T-helper 2 cell treated with Interferon-gamma antibody and Interleukin-4, amounts not matched to agents 5 μg/mL and 100 μg/mL, for 36 hours (primary cell): ENCODE measurements at places on chromosomes 12 and 14.
A peak's percentile ranks its signal among the peaks of the same experiment; 100 is the strongest.

GRCh38 chr12:57481671-57482070 lies 2.0 kb upstream of the ARHGAP9 start:
- no peak for DNase-seq

GRCh38 chr12:27549801-27550652 lies 26.0 kb downstream of the PPFIBP1 start:
- no peak for DNase-seq

DNA sequence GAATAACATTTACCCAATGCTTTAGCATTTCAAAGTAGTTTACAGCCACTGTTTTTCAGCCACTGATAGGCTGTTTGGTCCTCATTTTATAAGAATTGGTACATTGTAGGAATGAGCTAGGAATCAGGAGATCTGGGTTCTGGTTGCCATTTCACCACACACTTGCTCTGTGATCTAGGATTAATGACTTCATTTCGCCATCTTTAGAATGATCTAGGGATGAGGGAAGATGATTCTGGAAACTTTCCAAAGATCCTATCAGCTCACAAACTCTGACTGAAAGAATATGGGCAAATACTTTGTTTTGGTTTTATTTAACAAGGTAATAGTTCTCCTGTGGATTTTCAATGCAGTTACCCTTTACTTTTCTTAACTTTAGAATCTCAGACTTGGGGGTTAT lies 155.0 kb downstream of the GCH1 start:
- DNase-seq: no peak

DNA sequence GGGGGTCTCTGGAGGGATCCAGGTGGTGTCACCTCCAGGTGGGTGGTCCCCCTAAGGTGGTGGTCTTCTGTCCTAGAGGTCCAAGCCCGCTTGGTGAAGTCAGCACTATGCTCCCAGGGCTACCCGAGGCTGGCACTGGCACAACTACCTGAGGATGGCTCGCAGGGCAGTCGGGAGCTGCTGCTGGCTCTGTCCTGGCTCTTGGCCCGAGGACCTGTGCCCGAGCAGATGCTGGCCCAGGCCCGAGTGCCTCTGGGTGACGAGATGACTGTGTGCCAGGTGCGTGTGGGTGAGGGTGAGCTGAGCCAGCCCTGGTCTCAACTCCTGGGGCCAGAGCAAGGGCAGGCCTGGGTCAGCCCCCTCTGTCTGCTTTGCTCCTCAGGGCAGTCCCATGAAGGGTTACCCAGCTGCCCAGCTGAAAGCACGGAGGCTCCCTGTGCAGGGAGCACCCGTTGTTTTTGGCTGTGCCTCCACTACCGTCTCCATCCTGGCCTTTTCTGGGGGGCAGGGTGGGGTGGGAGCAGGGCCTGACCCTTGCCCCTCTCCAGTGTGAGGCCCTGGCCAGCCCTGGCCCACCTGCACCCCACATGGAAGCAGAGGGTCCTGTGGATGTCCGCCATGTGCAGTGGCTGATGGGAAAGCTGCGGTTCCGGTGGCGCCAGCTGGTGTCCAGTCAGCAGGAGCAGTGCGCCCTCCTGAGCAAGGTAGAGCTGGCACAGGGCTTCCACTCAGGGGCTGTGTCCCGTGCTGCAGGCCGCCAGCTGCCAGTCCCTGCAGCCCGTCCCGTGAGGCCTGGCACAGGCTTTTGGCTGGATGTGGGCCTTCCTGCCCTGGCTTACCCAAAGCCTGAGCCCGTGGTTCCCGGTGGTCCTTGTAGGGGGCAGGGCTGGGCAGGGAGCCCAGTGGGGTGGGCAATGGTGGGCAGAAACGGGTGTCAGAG lies 1.3 kb downstream of the TEDC1 start:
- no peak for DNase-seq

DNA sequence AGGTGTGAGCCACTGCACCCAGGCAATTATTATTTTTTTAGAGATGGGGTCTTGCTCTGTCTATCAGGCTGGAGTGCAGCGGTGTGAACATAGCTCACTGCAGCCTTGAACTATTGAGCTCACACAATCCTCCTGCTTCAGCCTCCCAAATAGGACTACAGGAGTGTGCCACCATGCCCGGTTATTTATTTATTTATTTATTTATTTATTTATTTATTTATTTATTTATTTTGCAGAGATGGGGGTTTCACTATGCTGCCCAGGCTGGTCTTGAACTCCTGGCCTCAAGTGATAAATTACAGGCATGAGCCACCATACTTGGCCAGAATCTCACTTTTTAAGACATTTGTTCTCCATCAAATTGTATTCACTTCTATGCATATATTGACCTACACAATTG lies 51.8 kb downstream of the SAV1 start:
- no peak for DNase-seq

DNA sequence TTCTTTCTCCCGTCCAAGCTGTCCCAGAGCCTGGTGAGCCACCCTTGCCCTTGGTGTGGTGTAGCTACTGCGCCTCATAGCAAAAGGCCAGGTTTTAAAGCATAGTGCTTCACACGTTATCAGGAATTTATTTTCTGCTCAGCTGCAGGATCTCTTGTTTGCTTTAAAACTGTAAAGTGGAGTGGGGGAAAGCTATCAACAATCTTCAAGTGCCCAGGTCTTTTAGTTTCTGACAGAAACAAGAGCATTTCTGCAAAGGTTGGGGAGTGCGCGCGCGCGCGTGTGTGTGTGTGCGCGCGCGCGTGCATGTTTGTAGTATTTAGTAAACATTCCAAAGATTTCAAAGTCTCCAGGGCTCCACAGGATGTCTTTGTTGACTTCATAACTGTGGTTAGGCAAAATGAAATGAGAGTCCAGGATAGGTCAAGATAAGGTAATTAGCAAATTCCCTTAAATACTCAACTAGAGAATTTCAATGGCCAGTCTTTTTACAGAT lies 45.5 kb downstream of the EML1 start:
- no peak for DNase-seq

- no peak for DNase-seq
Measured at GRCh38 chr12:102568276-102568675, 87.9 kb upstream of the IGF1 start.

DNA sequence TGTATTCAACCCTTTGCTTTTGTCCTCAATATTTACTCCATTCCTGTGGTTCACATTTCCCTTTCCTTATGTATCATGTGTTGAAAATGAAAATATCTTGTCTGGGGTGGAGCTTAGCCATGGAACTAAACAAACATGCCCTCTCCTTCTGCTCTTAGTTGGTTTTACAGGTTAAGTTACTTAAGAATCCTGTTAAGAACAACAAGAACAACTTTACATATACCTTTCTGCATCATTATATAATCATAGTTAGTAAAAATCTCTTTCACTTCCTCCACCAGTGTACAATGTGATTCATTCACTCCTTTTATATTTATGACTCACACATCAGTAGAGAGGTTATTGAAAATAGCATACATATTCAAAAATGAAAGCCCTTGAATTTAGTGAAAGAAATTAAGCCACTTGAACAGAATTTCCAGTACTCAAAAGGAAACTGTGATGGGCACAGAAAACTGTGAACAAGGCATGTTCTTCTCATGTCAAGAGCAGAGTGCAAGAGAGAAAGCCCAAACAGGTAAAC lies 307.7 kb downstream of the CCDC91 start:
- DNase-seq: no peak

DNA sequence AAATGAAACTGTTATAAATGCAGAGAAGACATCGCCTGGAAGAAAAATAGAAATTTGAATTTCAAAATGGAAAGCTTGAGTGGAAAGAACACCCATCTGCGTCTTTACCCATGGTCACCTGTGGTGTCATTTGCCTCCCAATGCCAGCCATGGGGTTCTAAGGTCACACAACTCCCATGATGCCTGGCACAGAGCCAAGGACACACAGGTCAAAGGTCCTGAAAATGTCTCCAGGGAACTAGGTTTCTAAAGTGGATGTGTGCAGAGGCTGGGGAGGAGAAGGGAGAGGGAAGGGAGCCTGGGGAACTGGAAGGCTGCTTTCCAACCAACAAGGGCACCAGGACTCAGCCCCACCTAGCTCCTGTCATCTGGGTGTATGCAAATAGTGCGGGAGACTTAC lies 724.0 kb upstream of the TMEM132C start:
- DNase-seq: no peak

DNA sequence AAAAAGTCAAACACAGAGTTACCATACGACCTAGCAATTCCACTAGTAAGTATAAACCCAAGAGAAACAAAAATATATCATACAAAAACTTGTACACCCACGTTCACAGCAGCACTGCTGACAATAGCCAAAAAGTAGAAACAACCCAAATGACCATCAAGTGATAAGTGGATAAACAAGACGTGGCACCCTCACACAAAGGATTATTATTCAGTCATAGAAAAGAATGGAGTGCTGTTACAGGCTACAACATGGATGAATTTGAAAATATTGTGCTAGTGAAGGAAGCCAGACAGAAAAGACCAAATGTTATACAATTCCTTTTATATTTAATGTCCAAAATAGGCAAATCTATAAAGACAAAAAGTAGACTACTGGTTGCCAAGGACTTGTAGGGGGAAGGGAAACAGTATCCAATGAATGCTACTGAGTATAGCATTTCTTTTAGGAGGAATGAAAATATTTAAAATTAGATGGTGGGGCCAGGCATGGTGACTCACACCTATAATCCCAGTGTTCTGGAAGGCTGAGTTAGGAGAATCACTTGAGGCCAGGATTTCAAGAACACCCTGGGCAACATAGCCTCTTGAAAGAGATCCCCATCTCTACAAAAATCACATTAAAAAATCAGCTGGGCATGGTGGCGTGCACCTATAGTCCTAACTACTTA lies 41.9 kb downstream of the SPTLC2 start:
- DNase-seq: no peak

DNA sequence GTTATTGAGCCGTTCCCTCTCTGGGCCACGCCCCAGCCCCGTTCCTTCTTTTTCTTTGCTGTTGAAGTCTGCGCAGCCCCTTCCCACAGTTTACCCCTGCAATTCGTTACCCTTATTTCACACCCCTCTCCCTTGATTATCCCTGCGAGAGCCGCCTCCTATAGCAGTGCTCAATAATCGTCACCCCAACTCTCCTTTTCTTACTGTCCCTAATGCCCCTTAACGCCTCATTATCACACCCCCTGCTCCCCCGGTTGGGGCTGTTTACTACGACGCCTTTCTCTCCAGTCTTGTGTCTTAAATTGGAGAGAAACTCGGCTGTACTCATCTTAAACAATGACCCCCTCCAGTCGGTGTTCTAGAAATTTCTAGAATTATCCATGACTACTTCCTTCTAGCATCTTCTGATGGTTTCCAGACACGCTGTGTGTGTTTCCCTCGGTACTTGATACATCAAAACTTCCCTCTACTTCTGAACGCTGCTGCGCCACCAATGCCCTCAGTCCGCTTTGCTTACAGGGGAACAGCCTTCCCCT lies 713 bp upstream of the FBXL14 start:
- no peak for DNase-seq

GRCh38 chr14:99408286-99408970 lies 72.2 kb downstream of the SETD3 start:
- DNase-seq: no peak

DNA sequence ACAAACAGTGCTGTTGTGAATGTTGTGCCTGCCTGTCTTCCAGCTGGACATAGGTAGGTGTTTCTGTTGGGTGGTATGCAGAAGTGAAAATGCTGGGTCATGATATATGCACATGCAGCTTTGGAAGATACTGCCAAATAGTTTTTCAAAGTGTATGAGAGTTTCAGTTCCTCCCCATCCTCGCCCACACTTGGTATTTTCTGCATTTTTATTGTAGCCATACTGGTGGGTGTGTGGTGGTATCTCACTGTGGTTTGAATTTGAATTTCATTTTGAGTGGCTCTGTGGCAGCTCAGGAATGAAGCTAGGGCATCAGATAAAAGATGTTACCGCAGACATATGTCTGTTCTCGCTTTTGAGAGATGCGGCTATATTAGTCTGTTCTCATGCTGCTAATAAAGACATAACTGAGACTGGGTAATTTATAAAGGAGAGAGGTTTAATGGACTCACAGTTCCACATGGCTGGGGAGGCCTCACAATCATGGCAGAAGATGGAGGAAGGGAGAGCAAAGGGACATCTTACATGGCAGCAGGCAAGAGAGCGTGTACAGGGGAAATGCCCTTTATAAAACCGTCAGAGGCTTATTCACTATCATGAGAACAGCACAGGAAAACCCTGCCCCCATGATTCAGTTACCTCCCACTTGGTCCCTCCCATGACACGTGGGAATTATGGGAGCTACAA lies 183.1 kb downstream of the CAND1 start:
- DNase-seq: peak; percentile 63

DNA sequence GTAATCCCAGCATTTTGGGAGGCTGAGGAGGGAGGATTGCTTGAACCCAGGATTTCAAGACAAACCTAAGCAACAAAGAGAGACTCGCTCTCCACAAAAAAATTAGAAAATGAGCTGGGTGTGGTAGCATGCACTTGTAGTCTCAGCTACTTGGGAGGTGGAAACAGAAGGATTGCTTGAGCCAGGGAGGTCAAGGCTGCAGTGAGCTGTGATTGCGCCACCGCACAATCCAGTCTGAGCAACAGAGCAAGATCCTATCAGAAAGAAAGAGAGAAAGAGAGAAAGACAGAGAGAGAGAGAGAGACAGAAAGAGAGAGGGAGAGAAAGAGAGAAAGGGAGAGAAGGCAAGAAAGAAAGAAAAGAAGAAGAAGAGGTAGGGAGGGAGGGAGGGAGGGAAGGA lies 37.0 kb downstream of the TDG start:
- DNase-seq: no peak

- DNase-seq: no peak
Measured at GRCh38 chr14:36901861-36902260, 240.2 kb downstream of the PAX9 start.

GRCh38 chr12:32947206-32948067 lies 50.9 kb upstream of the PKP2 start:
- no peak for DNase-seq

DNA sequence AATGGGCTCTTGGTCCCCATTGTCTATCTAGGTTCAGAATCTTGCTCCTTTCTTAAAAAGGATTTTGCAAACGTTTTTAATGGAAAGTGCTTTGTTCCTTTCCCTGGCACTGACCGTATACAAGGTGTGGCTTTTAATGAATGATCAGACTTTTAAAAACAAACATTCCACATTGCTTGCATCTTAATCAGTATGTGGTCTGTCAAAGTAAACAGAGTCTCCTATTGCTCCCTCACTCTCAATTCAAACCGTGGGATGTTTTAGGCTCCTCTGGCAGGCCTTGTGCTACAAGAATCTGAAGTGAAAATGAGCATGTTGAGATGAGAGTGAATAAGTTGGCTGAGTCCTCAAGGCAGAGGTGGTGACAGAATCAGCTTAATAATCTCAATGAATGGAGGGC lies 107.0 kb downstream of the VRK1 start:
- DNase-seq: no peak

GRCh38 chr14:74843653-74844052 lies 32.3 kb downstream of the PROX2 start:
- DNase-seq: no peak

- no peak for DNase-seq
Measured at GRCh38 chr14:60789656-60790055, 55.1 kb downstream of the MNAT1 start.
